Activated CD4-positive, alpha-beta T cell treated with anti-CD3 and anti-CD28 coated beads, Interleukin-10, Interleukin-2, amounts not matched to agents 100 ng/mL and 50 ng/mL, durations not matched to agents 16 hours and 8 hours (primary cell): ENCODE measurements at places on chromosomes 2 and 18.

- DNase-seq, result peak; percentile 29
Observed at GRCh38 chr18:32930695-32931301, 158.0 kb upstream of the KLHL14 start.

DNA sequence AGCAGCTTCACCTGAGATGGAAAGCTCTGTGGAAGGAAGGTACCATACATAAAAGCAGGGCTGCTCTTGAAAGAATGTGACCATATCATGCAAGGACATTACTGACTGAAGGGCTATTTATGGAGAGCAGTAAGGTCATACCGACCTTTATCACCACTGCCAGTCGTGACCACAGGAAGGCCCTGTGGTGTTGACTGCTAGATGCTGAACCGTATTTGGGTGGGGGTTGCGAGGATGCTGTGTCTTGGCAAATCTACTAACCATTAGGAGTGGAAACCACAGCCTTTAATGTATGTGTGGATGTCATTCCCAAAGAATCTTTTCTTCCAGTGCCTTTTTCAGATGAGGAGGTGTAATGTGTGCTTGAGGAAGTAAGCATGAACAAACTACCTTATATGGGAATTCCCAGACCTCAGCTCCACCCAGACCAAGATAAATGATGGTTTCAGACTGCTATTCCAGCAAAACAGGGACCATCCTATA is 60.8 kb downstream of the LIMS1 start:
- peak; percentile 62 for DNase-seq

- DNase-seq, result no peak
Observed at GRCh38 chr2:166957686-166958085, 69.4 kb downstream of the XIRP2 start.

- no peak for DNase-seq
Observed at GRCh38 chr18:25077038-25077943, 274.7 kb downstream of the ZNF521 start.

DNA sequence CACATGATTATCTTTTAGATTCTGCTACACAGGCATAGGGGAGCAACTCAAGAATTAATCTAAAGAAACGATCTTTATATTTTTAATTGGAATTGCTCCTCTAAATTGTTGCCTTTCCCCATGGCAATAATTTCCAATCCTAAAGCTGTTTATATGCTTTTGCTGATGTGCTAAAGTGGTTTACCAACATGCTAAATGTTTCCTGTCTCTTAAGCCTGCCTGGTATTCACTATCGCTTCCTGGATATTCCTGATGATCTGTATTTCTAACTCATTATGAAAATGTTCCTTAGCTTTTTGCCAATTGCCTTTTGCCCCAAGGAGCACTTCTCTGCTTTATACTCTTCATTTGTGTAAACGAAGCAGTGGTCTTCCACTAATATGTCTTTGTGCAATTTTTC is 65.8 kb downstream of the PTPN2 start:
- DNase-seq, result no peak

DNA sequence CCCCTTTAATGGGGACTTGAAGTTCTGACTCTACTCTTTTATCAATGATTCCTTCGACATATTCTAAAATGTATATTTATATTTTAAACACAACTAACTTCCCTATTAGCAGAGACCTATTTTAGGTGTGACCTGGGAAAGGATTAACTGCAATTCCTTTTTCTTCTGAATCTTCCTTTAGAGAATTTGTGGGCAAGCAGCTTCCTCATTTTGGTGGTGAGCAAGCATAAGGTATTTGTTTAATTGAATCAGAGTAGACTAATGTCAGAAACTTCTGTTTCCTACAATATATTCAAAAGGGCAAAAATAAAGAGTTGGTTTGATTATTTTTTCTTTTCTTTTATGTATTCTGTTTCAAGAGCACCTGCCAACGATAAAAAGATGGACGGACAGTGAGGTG is 237.0 kb downstream of the IKZF2 start:
- no peak for DNase-seq

GRCh38 chr18:25247725-25248124 is 104.2 kb downstream of the ZNF521 start:
- no peak for DNase-seq

GRCh38 chr18:56982766-56983165 is 164.1 kb upstream of the BOD1L2 start:
- DNase-seq, result no peak

DNA sequence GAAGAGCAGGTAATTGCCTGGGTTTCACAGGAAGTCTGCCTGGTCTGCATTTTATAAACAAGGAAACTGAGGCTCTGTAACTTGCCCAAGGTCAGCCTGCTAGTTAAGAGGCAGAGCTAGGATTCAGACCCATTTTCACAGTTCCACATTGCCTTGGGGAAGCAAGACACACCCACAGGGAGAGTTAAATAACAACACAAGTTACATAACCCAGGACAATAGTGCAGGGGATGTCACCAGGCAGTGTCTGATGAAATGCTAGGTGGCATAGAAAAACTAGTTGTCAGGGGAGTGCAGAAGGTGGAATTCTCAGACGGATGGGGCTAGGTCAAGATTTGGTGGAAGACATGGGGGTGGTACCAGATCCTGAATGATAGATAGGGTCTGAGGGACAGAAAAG is 69.7 kb downstream of the PRKCE start:
- DNase-seq, result no peak

DNA sequence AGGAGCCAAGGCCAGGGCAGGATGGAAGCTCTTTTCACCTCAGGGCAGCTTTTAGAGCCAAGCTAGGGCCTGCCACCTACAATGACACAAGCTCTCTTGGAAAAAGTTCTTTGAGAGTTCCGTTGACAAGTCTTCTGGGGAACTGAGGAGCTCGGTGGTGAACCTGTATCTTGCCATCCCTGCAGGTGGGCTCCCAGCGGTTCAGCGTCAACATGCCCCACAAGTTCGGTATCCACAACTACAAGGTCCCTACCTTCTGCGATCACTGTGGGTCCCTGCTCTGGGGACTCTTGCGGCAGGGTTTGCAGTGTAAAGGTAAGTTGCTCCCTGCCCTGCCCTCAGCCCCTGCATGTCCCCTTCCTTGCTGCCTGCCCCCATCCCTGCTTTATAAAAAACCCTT is 312.8 kb upstream of the EPAS1 start:
- DNase-seq, result no peak

DNA sequence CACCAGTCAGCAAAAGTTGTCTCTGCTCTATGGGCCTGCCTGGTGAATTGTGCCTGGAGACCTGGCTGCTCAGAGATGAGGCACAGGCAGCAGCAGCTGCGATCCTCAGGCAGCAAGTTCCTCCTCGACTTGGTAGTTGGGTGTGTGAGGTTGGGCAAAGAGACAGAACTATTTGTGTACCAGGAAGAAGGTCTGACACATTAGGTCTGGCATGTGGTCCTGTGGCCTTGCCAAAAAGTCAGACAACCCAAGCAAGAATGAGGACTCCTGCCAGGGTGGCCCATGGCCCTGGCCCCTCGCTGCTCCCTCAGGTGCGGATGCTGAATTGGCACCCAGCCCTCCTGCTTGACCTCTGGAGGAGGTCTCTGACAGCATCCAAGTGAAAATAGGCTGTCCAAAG is 192.7 kb downstream of the DYSF start:
- no peak for DNase-seq

- no peak for DNase-seq
Observed at GRCh38 chr2:233600386-233600785, 17.0 kb upstream of the UGT1A8 start.

DNA sequence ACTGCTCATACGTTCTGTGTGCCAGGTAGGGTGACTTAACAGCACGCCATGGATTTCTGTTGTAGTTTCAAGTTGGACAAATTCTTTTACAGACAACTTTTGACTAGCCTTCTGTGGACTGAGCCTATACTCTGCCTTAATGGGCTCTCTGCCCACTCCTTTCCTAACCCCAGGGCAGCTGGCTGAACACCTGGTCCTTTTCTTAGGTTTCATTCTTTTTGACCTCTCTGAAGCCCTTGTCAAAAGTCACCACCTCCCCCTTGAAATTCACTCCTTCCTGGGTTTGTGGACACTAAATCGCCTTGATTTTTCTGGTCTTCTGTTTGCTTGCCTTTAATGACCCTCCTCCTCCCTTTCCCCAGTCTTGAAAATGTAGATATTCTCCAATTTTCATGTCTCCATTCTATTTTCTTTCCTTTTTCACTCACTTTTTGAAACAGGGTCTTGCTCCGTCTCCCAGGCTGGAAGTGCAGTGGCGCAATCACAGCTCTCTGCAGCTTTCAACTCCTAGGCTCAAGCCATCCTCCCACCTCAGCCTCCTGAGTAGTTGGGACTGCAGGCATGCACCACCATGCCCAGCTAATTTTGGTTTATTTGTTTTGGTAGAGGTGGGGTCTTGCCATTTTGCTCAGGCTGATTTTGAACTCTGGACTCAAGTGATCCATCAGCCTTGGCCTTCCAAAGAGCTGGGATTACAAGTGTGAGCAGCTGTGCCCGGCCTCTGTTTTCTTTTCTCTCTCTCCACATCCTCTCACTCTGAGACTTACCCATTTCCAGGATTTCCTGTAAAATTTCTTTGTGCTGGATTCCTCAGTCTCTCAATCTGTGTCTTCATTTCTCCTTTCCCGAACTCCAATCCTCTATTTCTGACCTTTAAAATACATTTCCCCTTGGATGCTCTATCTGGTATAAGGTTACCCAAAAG is 112.9 kb downstream of the PLB1 start:
- DNase-seq, result no peak

GRCh38 chr18:68607852-68608251 is 107.1 kb downstream of the TMX3 start:
- DNase-seq, result no peak

- no peak for DNase-seq
Observed at GRCh38 chr2:128280158-128280871, 38.4 kb downstream of the HS6ST1 start.

GRCh38 chr2:181224866-181225265 is 232.3 kb upstream of the ITGA4 start:
- peak; percentile 30 for DNase-seq

DNA sequence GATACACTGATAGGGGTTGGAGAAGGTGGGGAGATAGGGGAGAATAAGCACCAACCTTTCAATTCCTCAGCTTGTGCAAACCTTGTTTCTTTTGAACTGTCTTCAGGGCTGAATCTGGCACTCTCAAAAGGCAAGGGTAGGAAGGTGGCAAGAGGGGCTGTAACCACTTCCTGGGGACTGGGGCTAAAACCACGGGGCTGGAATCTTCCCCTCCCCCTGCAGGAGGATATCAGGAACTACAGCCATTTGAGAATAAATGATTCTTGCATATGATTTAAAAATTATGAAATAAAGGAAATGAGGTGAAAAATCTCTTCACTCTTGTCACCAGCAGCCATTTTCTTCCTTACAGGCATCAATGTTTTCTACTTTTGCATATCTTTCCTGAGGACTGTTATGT is 50.8 kb downstream of the ATOH8 start:
- DNase-seq, result peak; percentile 42

DNA sequence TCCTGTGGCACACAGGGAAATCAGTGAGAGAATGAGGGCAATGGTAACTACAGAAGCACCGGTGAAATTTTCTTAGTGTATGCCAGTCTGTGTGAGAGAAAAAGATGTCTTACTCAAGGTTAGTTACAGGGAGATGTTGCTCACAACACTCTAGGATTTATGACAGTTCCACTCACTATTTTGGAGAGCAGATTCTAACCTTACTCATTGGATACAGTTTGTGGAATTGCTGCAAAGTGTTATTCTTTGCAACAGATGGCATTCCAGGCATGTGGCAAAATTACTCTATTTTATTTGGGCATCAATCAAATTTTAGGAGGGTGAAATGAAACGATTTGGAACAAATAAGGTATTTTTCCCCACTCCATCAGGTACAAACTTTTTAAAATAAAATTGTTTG is 449.1 kb downstream of the PIK3C3 start:
- DNase-seq, result no peak

- DNase-seq, result no peak
Observed at GRCh38 chr2:64899081-64899865, 89.9 kb upstream of the SLC1A4 start.

DNA sequence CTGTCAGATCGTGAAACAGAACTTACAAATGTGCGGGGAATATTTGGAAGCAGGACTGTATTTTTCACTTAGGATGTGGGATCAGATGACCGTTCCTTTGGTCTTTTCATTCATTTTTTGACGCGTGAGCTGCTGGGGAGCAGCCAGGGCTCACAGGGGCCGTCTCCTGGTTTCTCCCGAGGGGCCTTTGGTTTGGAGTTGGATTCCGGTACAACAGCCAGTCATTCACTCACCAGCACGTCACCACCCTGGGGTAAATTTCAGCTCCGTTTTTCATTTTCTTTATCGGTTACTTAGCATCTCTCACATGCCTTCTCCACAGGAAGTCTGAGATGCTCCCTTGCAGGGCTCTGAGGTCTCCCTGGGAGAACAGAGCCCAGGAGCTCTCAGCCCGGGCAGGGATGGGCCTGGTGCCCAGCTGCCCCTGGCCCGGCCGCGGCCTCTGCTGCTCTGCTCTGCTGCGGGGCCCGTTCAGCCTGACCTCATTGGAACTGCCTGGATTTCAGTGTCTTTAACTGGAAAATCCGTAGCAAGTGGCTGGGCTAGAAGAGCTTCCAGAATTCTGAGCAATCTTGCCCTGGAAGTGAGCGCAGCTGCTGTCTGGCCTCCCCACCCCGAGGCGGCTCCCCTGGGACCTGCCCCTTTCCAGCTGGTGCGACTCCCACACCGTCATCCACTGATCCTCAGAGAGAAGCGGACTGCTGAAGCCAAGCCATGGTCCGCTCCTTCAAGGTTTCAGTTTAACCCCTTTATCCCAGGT is 335.6 kb downstream of the EIPR1 start:
- DNase-seq, result no peak

GRCh38 chr2:64779117-64779690 is 125.5 kb upstream of the SERTAD2 start:
- DNase-seq, result peak; percentile 4

DNA sequence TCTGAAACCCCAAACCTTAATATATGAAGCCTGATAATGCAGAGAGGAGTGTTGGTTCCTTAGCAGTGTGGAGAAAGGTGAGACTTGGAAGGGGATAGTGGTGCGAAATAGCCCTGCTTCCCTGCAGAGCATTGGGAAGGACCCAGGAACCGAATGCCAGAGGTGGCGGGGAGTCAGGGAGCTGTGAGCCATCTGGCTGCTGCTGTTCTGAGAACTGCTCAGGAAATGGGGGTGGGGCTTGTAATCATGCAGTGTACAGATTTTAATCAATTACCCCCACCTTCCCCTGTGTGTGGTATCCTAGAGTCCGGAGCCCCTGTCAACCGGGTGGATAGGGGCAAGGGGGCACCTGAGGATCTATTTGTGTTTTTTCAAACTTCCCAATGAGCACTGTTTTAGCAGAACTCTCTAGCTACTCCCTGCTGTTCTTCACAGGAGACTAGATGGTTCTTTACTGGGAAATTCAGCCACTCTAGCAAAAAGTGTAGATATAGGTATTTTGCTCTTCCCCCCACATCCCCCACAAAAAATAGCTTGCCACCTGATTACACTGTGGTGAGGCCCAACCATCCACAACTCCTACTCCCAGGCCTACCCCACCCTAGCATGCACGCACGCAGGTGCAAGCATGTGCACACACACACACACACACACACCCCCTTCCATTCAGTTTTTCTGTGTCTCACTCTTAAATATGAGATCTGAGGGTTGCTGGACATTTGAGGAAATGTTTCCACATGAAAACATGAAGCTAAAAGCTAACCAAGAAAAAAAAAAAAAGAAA is 30.1 kb upstream of the MBOAT2 start:
- DNase-seq, result peak; percentile 21

- no peak for DNase-seq
Observed at GRCh38 chr2:2580341-2580740, 249.3 kb upstream of the MYT1L start.
